Osteocyte (in vitro differentiated cells): ENCODE measurements at places on chromosomes 13 and 19. TPM values are rescaled to one million over a fixed set of nuclear protein-coding genes. Genes with fewer than 3 reads are reported as not detected.

The PSG2 gene
- total RNA-seq: not detected in 2 replicates

The FCGBP gene
- 0.21 and 0.38 TPM in 2 replicates for total RNA-seq

The ZNF544 gene
- 25.2 and 25.7 TPM in 2 replicates for total RNA-seq

The TYK2 gene
- 117 and 136 TPM in 2 replicates for total RNA-seq

The KLHL1 gene
- not detected in 2 replicates for total RNA-seq

The SERTM1 gene
- not detected in 2 replicates for total RNA-seq

The ITPKC gene
- total RNA-seq: 10.9 and 12.0 TPM in 2 replicates

The KLF12 gene
- total RNA-seq: 30.7 and 31.1 TPM in 2 replicates

The SLC8A2 gene
- 0.05 TPM in 1 of 2 replicates, not detected in the other for total RNA-seq

The TFDP1 gene
- total RNA-seq: 66.9 and 72.1 TPM in 2 replicates

The COLGALT1 gene
- 121 and 122 TPM in 2 replicates for total RNA-seq

The PALM3 gene
- 0.30 and 0.63 TPM in 2 replicates for total RNA-seq

The ZNF418 gene
- 12.0 and 12.3 TPM in 2 replicates for total RNA-seq

The TUBA3C gene
- total RNA-seq: not detected in 2 replicates

The C19orf67 gene
- 0.54 TPM in 1 of 2 replicates, not detected in the other for total RNA-seq

The FGF22 gene
- 0.81 TPM in 1 of 2 replicates, not detected in the other for total RNA-seq

The FGF14 gene
- total RNA-seq: 0.13 and 0.24 TPM in 2 replicates

The PTH2 gene
- total RNA-seq: not detected in 2 replicates

The PGLYRP2 gene
- total RNA-seq: not detected in 2 replicates

The PRODH2 gene
- total RNA-seq: not detected in 2 replicates

The TM9SF2 gene
- total RNA-seq: 122 and 130 TPM in 2 replicates

The IGFL1 gene
- not detected in 2 replicates for total RNA-seq

The ZNF560 gene
- total RNA-seq: not detected in 2 replicates

The COG3 gene
- 27.4 and 31.0 TPM in 2 replicates for total RNA-seq

The DMKN gene
- not detected in 2 replicates for total RNA-seq

The CLEC17A gene
- total RNA-seq: not detected in 2 replicates

The KIR2DL3 gene
- total RNA-seq: not detected in 2 replicates

The ATP1A3 gene
- total RNA-seq: not detected in 2 replicates

The LILRB4 gene
- not detected in 2 replicates for total RNA-seq

The JOSD2 gene
- 43.7 and 46.9 TPM in 2 replicates for total RNA-seq
